ENCODE measurements at places on chromosomes 11 and 22. TPM values are rescaled to one million over a fixed set of nuclear protein-coding genes. Genes with fewer than 3 reads are reported as not detected.

NAV2 gene
- 0.20 TPM for total RNA-seq

MRGPRD gene
- total RNA-seq = not detected

OLFML1 gene
- not detected for total RNA-seq

GAL gene
- total RNA-seq = not detected

OR52N5 gene
- not detected for total RNA-seq

TEF gene
- 2.2 TPM for total RNA-seq

NAALADL1 gene
- 12.4 TPM for total RNA-seq

KRTAP5-10 gene
- not detected for total RNA-seq

POU2AF2 gene
- total RNA-seq = not detected

NOX4 gene
- not detected for total RNA-seq

LRRC56 gene
- 2.8 TPM for total RNA-seq

CLTCL1 gene
- 1.4 TPM for total RNA-seq

DGCR6L gene
- 67.8 TPM for total RNA-seq

TRAPPC4 gene
- total RNA-seq = 49.5 TPM

FAM83F gene
- 0.08 TPM for total RNA-seq

SVIP gene
- total RNA-seq = 27.0 TPM

MAJIN gene
- total RNA-seq = 0.20 TPM

CD3D gene
- total RNA-seq = 462 TPM

DCHS1 gene
- 0.38 TPM for total RNA-seq
